RCC 7860 (cell line): ENCODE measurements at places on chromosomes 6 and 20.

DNA sequence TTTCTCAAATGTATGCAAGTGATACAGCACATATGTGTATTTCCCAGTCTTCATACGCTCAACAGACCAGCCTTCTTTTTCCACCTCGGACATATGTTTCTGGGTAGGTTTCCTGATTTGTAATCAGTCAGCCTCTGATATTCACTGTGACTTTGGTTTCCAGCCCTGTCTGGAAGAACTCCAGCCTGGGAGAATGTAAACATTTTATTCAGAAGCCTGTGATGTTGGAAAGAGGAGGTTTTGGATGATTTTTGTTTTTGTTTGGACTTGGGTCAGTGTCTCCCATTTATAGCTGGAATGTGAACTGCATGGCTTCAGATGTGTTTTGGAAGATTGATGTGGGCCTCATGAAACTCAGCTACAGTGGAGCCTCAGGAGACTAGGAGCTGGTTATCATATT lies 172.2 kb upstream of the CENPW start:
- DNase-seq = no peak

- no peak for DNase-seq
Observed at GRCh38 chr6:143141442-143141841, 80.8 kb downstream of the AIG1 start.

DNA sequence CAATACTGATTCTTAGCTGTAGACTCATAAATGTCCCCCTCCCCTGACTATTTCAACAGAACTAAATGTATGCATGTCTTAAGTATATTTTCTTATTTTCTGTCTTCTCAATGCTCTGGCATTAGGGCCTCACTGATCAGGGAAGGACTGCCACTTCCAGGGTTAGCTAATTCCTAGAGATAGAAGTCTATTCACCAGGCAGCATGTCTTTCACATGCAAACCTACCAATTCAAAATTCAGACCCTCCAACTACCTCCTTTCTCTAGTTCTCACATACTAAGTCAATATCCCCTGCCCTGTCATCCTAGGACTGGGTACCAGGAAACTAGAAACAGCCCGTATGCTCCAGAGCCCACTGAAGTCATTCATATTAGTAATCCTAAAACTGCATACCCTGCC lies 132.3 kb downstream of the RALGAPA2 start:
- DNase-seq = no peak

GRCh38 chr6:34027445-34027936 lies 118.4 kb downstream of the GRM4 start:
- DNase-seq = no peak
